ENCODE measurements at places on chromosomes 6 and 20.

- DNase-seq = no peak
These were observed 143.0 kb downstream of the FNDC1 start for GRCh38 chr6:159312206-159312605.

DNA sequence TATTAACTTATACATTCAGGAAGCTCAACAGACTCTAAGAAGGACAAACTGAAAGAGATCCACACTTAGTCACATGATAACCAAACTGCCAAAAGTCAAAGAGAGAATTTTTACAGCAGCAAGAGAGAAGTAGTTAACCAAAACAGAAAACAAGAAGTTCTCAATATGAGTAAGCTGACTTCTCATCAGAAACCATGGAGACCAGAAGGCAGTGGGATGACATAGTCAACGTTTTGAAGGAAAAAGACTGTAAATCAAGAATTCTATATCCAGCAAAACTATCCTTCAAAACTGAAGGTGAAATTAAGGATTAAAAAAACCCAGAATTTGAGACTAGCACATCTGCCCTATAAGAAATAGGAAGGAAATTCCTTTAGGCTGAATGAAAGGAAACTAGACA is 60.4 kb downstream of the COL19A1 start:
- no peak for DNase-seq

DNA sequence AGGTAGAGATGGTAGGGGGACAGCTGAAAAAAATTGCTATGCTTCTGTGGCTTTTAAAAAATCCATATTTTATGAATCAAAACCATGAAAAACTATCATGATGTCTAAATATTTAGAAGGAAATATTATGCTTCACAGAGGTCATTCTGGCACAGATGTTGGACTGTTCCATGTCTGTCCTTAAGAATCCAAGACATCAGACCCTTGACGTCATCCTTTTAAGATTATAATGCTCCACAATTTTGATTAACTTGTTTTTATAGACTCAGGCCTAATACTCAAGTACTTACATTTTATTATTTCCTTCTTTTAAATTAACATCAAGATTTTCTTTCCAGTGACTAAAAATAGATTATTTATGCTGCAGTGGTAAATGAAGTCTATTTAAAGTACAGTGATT is 29.7 kb downstream of the FILIP1 start:
- DNase-seq = no peak

GRCh38 chr20:41011551-41012067 is 17.0 kb upstream of the TOP1 start:
- DNase-seq = no peak

DNA sequence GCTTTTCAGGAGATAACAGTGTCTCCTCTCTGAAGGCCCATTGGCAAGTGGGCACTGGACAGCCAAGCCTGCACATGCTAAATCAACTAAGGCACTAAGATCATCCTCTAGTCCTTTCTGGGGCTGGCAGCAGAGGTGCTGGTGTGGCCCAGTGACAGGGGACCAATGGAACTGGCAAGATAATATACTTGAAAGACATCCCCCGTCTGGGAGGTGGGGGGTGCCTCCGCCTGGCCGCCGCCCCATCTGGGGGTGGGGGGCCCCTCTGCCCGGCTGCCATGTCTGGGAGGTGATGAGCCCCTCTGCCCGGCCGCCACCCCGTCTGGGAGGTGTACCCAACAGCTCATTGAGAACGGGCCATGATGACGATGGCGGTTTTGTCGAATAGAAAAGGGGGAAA is 223.3 kb downstream of the UNC5CL start:
- DNase-seq = no peak

GRCh38 chr6:63947792-63948529 is 312.4 kb downstream of the PHF3 start:
- DNase-seq = no peak

GRCh38 chr20:36491901-36492617 is 49.3 kb upstream of the MYL9 start:
- no peak for DNase-seq

- no peak for DNase-seq
These were observed 32.0 kb upstream of the TFAP2D start for GRCh38 chr6:50681213-50681824.

GRCh38 chr6:16933961-16934360 is 167.9 kb upstream of the STMND1 start:
- DNase-seq = no peak

DNA sequence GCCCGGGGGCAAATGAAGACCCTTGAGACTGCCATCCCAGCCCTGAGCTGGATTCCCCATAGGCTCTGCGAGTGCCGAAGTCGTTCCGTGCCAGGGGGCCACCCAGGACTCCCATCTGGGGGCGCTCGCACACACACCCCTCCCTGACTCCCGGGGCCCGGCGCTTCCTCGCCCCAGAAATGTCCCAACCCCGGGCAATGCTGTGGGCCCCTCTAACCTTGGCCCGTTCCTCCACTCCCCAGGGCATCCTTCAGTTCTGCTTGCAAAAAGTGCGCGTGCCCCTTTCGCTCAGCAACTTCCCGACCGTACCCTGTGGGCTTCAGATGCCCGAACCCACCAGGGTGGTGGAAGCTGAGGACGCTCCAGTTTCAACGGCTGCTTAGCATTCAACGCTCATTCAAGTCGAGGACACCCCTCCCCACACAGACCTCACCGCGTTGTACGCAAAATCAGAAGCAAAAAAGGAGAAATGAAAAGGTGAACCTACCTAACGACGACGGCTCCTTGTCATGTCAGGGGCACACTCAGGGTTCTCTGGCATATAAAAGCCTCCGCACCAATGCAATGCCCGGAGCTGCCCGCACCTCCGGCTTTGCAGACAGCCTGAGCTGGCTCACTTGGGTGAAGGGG is 25.3 kb downstream of the RIPOR2 start:
- DNase-seq = peak; percentile 75

GRCh38 chr20:40422656-40423055 is 266.4 kb downstream of the MAFB start:
- no peak for DNase-seq

- no peak for DNase-seq
These were observed 243.8 kb downstream of the LRFN2 start for GRCh38 chr6:40343318-40343876.

- no peak for DNase-seq
These were observed 6.8 kb upstream of the ADTRP start for GRCh38 chr6:11785415-11785773.
